Posterior vena cava (tissue), 2 donors: ENCODE measurements at places on chromosomes 4 and X. TPM values are rescaled to one million over a fixed set of nuclear protein-coding genes. Genes with fewer than 3 reads are reported as not detected.
A peak's percentile ranks its signal among the peaks of the same experiment; 100 is the strongest.

The NKAP gene
- total RNA-seq, result 5.9 TPM

- no peak for DNase-seq
Measured at GRCh38 chr4:150402871-150403272, 179.1 kb upstream of the MAB21L2 start.

- no peak for DNase-seq
Measured at GRCh38 chrX:113522814-113523213, 682.2 kb upstream of the AMOT start.

GRCh38 chr4:21795091-21795490 lies 153.5 kb downstream of the KCNIP4 start:
- DNase-seq, result no peak

DNA sequence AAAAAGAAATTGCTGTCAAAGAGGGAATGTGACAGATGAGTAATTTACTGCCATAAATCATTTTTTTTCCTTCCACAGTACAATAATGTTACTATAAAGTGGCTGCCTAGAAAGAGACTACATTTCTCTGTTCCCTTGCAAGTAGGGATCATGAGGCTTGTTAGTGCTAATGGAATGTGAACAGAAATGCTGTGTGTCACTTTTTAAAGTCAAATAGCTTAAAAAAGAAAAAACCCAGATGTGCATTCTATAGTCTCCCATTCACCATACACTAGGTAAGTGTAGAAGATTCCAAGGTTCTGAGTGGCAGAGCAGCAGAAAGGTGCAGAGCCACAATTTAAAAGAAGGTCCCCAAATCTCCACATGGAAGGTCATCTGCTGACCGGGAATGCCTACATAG lies 328.4 kb downstream of the CAMK2D start:
- DNase-seq, result no peak

- DNase-seq, result no peak
Measured at GRCh38 chr4:184282895-184283654, 65.4 kb upstream of the ENPP6 start.

DNA sequence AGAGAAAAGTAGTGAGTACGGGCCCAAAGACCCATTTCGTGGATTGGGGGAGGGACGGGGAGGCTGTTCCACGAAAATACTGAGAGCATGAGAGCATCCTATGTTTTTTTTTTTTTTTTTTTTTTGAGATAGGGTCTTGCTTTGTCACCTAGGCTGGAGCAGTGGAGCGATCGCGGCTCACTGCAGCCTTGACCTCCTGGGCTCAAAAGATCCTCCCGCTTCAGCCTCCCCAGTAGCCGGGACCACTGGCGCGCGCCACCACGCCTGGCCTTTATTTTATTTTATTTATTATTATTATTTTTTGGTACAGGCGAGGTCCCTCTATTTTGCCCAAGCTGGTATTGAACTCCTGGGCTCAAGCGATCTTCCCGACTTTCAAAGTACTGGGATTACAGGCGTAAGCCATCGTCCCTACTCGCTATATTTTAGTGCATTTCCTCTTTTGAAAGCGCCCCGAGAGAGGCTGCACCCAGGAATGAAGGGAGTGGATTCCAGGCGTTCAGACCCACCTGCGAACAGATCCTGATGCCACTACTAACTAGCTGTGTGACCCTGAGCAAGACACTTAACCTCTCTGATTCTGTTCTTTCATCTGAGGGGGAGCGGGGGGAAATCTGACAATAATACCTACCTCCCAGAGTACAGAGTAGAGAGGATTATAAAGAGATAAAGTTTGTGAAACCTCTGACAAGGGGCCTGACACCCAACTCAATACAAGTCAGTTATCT lies 5.4 kb upstream of the MSX1 start:
- peak; percentile 36 for DNase-seq

DNA sequence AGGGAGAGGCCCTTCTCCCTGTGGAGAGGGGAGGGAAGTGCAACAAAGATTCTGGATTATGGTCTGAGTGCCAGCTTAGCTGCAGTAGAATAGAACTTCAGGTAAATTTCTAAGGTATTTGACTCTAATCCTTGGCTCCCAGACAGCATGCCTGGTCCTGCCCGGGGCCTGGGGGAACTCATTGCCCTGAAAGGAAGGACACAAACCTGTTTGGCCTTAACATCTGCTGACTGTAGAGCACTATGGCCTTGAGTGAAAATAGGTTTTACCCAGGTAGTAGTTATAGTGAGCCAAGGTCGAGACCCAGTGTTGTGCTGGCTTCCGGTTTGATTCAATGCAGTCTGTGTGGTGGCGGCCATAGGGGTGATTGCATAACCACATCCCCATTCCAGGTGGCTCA lies 64.4 kb downstream of the RPS6KA6 start:
- no peak for DNase-seq

The APLN gene
- 8.5 TPM for total RNA-seq

The TLR2 gene
- total RNA-seq, result 39.8 TPM
